ENCODE measurements at places on chromosomes 7 and 10.

DNA sequence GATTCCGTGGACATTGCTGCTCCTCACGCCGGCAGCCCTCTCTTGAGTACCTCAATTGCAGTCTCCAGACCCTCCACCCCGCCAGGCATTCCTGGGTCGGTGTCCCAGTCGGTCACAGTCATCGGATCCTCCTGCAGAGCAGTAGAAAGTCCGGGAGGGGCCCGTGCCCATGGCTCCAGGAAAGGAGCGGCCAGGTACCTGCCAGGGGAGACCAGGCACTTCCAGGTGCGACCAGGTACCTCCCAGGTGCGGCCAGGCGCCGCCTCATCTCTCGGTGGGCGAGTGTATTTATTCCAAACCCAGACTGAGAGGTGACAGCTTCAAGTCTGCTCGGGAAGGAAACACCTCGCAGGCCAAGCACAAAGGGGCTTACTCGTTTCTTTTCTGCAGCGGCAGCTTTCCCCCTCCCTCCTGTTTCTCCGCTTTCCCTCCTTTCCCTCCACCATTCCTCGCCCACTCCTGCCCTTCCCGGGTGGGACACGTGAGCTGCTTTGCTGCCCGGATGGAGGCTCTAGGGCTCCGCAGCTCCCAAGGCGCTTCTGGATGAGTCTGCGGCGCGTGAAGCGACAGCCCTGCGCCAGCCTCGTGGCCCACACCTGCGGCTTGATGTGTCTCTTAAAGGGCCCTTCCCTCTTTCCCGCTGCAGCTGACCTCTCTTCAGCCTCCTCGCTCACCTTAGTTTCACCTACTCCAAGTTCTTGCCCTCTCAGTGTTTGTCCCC is 39.4 kb upstream of the AGK start:
- no peak for DNase-seq

- DNase-seq: no peak
These were observed 61.3 kb downstream of the RAPGEF5 start for GRCh38 chr7:22295402-22296264.

- DNase-seq: no peak
These were observed 25.6 kb downstream of the KIFBP start for GRCh38 chr10:69014171-69014570.

- DNase-seq: no peak
These were observed 15.7 kb downstream of the CSGALNACT2 start for GRCh38 chr10:43153901-43154300.

- DNase-seq: no peak
These were observed 1.4 kb upstream of the GIMAP5 start for GRCh38 chr7:150735596-150736358.

DNA sequence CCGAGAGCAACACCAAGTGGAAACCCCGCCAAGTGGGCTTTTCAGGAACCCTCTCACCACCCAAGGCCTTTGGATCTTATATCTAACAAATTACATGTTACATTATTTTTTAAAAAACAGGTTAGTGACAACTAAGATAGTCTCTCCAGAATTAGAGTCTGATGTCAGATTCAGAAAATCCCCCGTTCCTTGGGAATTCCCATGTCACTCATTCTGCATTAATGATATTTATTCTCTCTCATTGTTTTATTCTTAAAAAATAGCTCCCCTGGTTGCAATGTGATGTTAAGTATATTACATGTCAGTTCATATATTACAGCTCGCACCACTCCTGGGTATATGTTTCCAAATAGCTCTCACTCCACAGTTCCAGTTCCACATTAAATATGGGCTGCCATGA is 81.8 kb downstream of the WNT2 start:
- no peak for DNase-seq

DNA sequence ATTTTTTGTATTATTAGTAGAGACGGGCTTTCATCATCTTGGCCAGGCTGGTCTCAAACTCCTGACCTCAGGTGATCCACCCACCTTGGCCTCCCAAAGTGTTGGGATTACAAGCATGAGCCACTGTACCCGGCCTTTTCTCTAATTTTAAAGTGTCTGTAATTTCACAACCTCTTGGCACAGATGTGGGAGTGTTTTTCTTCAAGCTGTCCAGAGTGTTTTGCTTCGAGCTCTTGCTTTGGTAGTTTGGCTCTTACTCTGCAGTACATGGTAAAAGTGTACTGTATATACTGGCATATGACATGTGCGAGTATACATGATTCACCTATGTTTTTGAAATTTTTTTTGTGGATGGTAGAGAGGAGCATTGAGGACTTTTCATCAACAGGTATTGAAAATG is 9.8 kb downstream of the SRGN start:
- DNase-seq: no peak

DNA sequence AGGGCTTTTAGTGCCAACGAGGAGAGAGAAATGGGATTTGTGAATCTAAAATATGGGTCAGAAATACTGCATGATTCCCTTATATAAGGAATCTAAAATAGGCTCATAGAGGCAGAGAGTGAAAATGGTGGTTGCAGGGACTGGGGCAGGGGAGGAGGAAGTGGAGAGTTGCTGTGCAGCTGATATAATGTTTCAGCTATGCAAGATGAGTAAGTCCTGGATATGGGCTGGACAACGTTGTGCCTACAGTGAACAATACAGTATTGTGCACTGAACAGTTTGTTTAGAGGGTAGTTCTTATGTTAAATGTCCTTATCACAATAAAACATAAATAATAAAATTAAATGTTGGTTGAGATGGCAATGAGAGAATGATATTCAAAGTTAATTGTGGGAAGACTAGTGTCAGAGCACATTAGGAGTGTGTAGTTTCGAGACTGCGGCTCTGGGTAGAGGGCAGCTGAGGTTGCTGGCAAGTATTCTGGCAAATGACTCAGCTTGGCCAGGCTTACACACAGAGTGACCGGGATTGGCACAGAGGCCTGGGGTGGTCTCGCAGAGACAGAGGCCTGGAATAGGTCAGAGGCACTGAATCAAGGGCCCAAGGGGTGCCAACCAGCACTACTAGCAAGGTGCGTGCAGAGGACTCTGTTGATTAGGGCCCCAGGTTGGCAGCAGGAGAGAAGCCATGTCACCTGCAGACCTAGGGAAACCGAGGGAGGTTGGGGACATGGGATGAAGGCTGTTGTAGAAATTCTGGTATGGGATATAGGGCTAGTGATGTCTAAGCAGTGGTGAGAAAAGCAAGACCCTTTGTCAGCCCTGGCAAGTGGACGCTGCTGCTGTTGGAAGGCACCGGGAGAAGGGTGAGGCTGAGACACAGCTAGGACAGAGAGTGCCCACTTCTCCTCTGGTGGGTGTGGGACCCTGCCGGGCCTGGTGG is 2.8 kb upstream of the DEPP1 start:
- no peak for DNase-seq

- no peak for DNase-seq
These were observed 123.3 kb upstream of the FZD1 start for GRCh38 chr7:91140982-91141381.

- DNase-seq: no peak
These were observed 140.9 kb downstream of the PARD3 start for GRCh38 chr10:34674176-34674575.

DNA sequence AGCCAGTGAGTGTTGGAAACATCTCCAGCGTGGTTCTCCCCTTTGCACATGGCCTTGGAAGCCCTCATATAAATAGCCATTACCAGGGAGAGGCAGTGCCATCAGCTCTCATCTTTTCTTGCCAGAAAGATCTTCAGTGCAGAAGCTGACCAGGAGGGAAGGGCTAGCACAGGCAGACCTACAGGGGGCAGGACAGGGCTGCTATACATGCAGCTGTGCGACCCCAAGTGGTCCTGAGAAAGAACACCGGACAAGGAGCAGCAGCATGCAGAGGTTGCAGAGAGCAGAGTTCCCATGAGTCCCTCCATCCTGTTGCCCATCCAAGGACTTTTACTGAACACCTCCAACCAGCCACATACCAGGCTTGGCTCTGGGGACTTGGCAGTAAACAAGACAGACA is 17.1 kb downstream of the GRID1 start:
- DNase-seq: no peak

- DNase-seq: no peak
These were observed 1456.1 kb downstream of the GATA3 start for GRCh38 chr10:9510626-9511025.

- no peak for DNase-seq
These were observed 8.0 kb upstream of the BEND7 start for GRCh38 chr10:13536674-13537366.

DNA sequence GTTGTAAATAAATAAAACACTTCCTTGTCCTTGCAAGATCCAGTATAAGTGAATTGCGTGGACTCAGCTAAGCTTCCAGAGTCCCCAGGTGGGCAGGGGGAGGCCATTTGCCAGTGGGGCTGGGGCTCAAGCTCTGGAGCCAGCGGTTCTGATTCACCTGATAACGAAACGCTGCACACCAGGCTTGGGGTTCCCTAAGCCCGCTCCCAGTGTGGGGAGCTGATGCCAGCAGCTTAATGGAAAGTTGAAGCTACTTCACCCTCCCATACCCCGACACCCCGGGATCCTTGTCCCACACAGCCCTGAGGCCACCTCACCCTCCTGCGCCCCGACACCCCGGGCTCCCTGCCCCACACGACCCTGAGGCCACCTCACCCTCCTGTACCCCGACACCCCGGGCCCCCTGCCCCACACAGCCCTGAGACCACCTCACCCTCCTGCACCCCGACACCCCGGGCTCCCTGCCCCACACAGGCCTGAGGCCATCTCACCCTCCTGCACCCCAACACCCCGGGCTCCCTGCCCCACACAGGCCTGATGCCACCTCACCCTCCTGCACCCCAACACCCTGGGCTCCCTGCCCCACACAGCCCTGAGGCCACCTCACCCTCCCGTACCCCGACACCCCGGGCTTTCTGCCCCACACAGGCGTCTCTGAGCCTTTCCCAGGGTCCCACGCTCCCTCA is 30.8 kb downstream of the FKBP6 start:
- no peak for DNase-seq

All from activated CD4-positive, alpha-beta T cell treated with anti-CD3 and anti-CD28 coated beads, Interleukin-2, amount 50 U/mL, for 4 hours (primary cell).